ENCODE measurements at places on chromosomes 2 and 18. TPM values are rescaled to one million over a fixed set of nuclear protein-coding genes. Genes with fewer than 3 reads are reported as not detected.

Gene ALPG
- not detected for total RNA-seq

Gene NEU4
- not detected for total RNA-seq

Gene TWSG1
- 170 TPM for total RNA-seq

Gene GLB1L
- total RNA-seq: 28.2 TPM

Gene ITGB6
- total RNA-seq: not detected

Measured in fibroblast of lung (primary cell).